ENCODE measurements at places on chromosomes 5 and 9. TPM values are rescaled to one million over a fixed set of nuclear protein-coding genes. Genes with fewer than 3 reads are reported as not detected.

GRCh38 chr5:55234121-55234700, 803 bp upstream of the CCNO start:
- no peak for DNase-seq

GRCh38 chr5:40569546-40570270, 110.0 kb upstream of the PTGER4 start:
- peak; percentile 59 for DNase-seq

- no peak for DNase-seq
These were observed 24.5 kb upstream of the PDZD2 start for GRCh38 chr5:31614151-31615020.

DNA sequence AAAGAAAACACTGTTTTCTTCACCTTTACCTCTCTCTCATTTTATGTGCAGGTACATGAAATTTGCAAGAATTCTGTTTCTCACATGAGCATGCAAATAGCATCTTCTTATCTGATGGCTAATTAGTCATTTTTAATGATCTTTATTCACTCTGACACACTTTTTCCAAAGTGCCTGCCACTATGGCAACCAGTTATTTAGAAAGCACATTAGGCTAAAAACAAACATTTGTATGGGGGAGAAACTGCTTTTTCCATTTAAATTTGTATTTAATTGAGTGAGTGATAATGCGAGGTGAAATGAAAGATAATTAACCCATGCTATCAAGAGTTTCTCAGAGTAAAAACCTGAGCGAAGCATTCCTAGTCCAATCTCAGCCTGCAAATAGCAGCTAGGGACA, 365.0 kb downstream of the MAT2B start:
- DNase-seq: no peak

GRCh38 chr9:125142560-125143376, 560 bp downstream of the SCAI start:
- no peak for DNase-seq

DNA sequence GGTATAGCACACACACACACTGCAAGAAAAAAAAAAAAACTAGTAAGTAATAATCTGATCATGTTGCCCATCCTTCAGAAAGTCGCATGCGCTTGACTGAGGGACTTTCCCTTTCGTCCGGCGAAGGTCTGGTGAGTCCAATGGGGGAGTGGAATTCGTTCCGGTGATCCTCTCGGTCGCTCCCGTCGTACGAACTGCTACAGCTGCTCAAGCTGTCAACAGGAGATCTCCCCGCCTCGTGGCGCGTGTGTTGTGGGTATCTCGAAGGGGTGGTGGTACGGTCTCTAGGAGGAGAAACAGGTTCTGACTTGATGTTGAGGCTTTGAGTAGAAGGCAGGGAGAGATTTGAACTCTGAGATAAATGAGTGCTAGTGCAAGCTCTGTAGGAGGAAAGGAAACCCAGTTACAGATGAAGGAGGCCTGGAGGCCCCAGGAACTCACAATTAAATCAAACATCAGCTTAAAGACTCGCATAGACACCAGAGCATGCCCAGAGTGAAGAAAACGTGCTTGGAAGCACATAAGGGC, 160.4 kb downstream of the MEF2C start:
- DNase-seq: no peak

- DNase-seq: no peak
These were observed 138.1 kb upstream of the DMRT1 start for GRCh38 chr9:703392-703791.

DNA sequence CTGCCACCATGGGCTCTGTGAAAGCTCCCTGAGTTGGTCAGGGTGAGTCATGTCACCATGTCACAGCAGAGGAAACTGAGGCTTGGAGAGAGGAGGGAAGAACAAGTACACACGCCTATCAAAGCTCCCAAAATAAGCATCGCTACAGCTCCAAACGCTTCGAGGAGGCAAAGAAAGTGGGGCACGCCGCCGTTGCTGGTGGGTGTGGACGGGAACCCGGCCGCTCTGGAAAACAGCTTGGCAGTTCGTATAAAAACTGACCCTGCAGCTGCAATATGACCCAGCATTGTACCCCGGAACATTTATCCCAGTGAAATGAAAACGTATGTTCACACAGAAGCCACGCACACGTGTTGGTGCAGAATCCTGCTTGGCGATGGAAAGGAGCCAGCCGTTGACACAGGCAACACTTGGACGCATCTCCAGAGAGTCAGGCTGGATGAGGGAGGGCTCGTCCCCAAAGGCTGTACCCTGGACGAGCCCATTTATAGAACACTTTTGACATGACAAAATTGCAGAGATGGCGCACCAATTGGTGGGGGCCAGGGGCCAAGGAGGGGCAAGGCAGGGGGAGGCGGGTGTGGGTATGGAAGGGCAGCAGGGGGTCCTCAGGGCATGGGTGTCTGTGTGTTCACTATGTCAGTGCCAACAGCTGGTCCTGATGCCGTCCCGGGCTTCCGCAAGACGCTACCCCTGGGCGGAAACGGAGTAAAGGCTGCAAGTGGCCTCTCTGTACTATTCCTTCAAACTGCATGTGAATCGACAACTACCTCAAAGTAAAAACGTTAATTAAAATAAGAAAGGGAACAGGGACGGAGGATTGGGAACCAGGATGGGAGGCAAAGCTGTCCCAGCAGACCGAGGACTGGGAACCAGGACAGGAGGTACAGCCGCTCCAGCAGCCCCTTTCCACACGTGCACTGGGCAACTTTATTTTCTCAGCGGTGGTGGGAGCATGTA, 173.0 kb downstream of the OLFM1 start:
- no peak for DNase-seq

DNA sequence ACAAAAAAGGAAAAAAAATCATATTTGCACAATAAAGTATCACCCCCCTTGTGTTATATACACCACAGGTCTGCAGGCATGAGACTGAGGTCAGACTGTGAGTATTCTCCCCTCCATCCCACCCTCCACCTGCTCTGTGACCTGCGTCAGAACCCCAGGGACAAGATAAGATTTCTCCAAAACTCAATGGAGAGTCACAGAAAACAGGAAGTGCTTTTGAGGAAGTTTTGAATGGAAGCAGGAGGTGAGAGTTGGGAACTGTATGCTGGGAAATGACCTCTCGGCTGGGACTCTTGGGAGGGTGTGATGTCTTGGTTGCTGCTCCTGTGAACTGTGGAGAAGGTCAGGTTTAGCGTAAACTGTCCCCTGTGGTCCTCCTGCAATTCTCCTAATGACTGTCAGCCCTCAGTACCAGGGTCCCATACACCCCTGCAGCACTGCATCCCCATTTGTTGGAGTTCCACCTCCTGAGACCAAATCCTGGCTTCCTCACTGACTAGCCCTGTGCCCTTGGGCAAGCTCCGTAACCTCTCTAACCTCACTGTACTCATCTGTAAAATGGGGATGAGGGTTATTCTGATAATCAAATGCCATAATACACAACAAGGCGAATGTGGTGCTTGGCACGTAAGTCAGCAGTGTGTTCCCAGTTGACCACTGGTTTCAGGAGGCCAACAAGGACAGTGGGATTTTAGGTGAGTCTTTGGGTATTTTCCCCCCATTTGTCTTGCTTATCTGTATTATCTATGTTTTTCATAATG, 6.9 kb upstream of the CTSL start:
- DNase-seq: no peak

- DNase-seq: peak; percentile 78
These were observed 403 bp downstream of the KIF2A start for GRCh38 chr5:62306323-62306895.

DNA sequence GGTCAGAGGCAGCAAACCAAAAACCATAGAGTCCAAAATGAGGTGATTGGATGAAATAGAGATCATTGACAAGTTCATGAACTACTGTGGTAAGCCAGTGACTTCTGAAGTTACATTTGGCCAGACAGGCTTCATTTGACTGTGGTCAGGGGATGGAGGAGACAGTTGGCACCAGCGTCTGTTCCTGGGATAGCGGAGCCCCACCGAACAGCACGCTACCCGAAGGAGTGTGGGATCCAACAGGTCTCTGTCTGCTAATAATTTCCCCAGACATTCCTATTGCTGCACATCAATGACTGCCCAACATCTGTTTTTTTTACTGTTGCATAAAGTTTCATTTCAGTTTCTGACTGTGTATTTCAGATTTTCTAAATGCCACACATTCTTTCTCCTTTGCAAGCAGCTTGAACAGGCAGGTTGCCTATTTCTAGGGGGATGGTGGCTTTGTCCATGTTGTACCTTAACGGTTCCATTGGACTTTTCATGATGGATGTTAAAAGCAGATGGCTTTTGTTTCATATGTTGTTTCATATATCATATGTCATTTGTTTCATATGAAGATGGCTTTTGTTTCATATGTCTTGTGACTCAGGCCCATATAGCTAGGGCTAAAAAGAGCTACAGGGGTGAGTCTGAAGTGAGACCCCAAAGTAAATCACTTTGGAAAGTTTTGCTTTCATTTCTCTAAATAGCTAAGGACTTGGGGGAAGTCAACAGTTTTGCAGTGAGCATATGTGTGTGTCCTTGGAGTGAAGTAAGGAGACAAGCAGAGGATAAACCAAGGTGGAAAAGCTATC, 180.8 kb downstream of the GOLPH3 start:
- DNase-seq: no peak

DNA sequence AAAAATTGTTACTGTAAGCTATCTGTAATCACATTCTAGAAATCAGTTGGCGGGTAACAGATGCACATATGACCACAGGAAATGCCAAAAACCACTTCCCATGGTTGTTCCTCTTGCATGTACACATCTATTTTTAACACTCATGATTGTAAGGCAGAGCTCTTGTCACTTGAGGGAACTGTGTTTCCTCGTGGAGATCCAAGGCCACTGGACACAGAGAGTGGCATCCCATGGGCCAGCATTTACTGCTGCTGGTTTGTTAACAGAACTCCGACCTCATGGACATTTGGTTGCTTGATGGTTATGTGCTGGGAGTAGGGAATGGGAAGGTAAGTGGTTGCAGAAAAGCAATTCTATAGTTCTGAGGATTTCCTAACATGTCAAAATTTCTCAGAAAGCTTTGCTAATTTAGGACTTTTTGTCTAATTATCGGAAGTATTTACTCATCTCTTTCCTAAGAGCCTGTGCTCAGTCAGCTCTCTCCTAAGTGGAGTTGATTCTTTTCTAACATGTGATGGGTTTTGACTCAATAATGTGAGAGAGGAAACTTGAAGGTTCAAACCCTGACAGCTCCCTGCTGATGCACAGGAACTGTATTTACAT, 202.0 kb upstream of the NR3C1 start:
- no peak for DNase-seq

The LCN1 gene
- total RNA-seq: not detected

The FOXD4L5 gene
- under 0.01 TPM for total RNA-seq

- DNase-seq: peak; percentile 68
These were observed 55.3 kb upstream of the IL17B start for GRCh38 chr5:149434162-149435014.

DNA sequence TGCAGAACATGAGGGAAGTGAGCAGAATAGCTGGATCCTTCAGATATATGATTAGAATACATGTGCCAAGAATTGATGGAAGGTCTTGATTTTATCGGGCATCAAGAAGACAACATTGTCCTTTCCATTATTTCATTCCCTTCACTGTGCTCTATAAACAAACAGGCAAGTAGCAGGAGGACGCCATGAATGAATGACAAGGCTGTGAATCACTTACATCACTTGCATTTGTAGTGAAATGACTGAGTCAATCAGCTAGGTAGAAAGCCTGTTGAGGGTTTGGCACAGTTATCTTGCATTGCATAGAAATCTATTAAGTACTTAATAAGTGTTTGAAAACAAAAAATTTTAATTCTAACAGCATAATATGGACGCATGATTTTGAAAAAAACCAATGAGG, 548.8 kb upstream of the IZUMO3 start:
- no peak for DNase-seq

The GPBP1 gene
- total RNA-seq: 44.5 TPM

GRCh38 chr5:59584858-59585846, 308.4 kb downstream of the PDE4D start:
- DNase-seq: no peak

The PDE6A gene
- under 0.01 TPM for total RNA-seq

GRCh38 chr5:9363449-9363848, 182.4 kb downstream of the SEMA5A start:
- DNase-seq: no peak

DNA sequence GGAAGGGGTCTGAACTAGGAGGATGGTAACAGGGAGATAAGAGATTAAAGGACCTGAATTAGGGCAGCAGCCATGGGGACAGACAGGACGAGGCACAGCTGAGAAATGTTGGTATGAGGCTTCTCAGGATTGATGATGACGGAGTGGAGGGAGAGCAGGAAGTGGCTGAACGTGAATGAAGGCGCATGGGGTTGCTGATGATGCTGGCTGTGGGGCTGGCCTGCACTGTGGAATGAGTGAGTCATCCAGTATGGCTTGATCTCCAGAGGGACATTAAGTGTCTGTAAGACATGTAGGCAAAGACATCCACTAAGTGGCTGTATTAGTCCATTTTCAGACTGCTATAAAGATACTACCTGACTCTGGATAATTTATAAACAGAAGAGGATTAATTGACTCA, 256.4 kb downstream of the ICE1 start:
- DNase-seq: no peak

DNA sequence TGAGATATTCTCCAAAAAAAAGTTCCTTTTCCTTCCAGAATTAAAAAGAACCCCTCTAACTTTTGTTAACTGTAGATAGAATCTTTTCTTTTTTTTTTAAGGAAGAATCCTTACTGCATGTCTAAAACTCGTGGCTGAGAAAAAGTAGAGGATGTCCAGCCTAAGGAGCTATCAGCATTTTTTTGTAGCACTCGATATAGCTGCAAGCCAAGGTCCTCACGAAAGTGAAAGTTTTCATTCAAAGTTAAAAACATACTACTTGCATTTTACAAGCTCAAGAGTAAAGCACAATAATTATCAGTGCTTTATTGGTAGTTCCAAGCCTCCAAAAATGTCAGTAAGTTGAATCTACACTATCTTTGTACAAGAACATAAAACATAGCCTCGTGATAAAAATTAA, 28.7 kb upstream of the ZSWIM6 start:
- DNase-seq: no peak

The HTR4 gene
- not detected for total RNA-seq

The MARCHF3 gene
- 99.6 TPM for total RNA-seq

- DNase-seq: no peak
These were observed 361.8 kb downstream of the ELAVL2 start for GRCh38 chr9:23464275-23464674.

DNA sequence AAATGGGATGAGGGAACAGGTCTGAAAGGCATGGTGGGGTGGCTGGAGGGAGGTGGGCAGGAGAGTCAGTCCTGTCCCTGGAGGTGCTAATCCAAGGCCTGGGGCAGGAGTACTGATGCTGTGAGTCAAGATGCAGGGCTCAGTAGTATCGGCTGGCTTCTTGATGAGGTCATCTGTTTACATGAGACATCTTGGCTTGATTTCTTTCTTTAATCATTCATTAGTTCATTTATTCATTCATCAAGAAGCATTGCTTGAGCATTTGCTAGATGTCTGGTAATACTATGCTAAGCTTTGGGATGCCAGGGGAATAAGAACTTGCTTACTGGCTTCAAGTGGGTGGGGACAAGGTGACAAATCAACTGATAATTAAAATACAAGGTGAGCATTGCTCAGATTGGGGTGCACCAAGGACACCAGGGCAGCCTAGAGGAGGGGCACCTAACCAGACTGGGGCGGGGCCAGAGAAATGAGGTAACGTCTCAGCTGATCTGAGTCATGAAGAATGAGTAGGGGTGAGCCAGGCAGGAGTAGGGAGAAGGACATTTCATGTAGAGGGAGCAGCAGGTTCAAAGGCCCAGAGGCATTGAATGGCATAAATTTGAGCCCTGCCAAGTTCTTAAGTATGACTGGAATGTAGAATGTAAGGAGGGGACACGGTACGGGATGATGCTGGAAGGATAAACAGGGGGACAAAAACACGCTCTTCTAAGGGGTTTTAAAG, 88.8 kb downstream of the EGFLAM start:
- DNase-seq: no peak

Measured in dermis microvascular lymphatic vessel endothelial cell (primary cell).